NB4 (cell line): ENCODE measurements at places on chromosomes 1 and 21.

DNA sequence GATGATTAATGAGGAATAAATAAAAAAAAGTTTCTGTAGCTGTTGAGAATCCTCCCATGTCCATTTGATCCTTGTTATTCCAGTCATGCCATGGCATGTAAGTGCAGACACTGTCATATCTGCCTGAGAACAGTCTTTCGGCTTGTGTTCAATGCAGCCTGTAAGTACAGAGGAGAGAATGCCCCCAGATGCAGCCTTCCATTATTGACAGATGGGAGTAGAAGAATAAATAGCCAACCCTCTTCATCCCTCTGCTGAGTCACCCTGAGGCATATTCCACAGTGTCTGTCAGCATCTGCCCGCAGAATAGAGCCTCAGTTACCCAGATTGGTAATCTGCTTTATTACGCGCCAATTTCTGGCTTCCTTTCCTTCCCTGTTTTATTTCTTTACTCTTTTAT is 139.4 kb downstream of the LRRC7 start:
- DNase-seq: no peak

DNA sequence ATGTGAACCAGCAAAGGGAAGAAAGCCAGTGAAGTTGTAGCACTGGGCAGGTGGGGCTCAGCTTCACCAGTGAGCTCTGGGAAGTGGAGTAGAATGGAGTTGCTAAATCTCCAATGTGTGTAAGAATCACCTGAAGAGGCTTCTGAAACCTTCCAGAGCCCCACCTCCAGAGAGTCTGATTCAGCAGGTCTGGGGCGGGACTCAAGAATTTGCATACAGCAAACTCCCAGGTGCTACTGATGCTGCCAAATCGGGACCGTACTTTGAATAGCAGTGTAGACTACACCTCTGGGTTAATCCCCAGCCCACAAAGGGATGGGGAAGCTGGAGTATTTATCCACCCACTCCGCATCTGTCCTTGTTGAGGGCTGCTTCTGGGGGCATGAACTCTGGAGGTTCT is 154.3 kb downstream of the IGSF21 start:
- DNase-seq: no peak

- no peak for DNase-seq
Observed at GRCh38 chr1:33342041-33342723, 21.3 kb upstream of the A3GALT2 start.

DNA sequence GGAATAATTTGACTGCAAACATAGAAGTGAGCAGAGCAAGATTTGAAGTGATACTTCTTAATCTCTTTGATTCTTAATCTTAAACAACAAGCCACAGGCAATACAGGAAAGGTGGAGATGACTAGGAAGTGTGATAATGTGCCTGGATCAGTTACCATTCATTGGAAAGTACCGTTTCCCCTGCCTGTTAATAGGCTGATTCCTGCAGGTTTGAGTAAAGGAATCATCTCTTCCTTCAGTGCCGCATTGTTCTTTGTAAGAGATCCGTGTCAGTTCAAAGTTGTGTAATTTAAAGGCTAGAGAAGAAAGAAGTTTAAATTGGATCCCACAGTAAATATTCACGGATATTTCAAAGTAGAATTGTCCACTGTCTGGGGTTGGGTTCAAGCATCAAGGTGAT is 43.5 kb upstream of the BCL10 start:
- DNase-seq: no peak

- DNase-seq: no peak
Observed at GRCh38 chr21:34204481-34205439, 131.4 kb downstream of the MRPS6 start.

GRCh38 chr1:171140956-171141687 is 44.0 kb upstream of the FMO2 start:
- DNase-seq: no peak

- no peak for DNase-seq
Observed at GRCh38 chr1:93686504-93687250, 5.0 kb upstream of the BCAR3 start.

DNA sequence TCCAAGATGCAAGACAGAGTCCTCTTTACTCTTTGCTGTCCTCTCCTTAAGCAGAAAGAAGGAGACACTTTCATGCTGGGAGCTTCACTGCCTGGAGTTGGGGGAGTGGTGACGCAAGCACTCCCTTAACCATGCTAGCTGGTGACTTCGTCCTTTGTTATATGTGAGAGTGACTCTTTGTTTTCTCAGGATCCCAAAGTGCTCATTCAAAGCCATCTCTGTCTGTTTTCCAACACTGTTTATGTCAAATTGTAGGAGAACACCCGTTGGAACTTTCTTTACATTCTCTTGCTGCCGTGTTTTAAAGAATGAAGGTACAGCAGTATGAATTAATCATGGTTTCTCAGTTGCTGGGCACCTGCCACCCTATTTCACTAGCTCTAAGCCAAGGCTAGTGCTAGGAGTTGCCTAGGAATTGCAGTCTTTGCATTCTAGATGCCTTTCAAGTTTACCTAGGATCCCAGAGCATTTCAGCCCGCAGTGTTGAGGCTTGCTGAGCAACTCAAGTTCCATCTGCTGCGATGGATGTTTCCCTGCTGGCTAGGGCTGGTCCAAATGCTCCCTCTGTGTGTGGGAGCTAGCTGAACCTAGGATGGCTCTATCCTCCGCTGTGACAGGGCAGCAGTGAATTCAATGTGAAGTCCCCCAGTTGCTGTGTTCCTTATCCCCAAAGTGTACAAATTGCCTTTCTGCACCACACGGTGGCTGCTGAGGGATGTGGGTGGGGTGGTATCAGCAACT is 82.6 kb upstream of the GPR52 start:
- peak; percentile 3 for DNase-seq

DNA sequence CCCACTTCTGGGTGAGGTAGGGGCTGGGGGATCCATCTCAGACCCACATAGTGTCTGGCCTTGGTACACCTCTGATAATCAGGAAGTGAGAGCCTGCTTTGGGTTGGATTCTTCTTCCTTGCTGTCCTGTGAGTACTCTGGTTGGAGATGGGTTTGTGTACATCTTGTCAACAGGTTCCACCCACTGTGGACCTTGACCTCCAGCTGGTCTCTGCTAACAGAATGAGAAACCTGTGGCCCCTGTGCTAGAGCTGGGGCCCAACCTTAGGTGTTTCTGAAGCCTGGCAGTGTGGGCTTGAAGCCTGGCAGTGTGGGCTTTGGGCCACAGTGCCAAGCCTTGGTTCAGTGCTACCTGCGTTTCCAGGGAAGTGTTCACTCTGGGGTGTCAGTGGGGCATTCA is 2.6 kb downstream of the ZBTB48 start:
- no peak for DNase-seq

DNA sequence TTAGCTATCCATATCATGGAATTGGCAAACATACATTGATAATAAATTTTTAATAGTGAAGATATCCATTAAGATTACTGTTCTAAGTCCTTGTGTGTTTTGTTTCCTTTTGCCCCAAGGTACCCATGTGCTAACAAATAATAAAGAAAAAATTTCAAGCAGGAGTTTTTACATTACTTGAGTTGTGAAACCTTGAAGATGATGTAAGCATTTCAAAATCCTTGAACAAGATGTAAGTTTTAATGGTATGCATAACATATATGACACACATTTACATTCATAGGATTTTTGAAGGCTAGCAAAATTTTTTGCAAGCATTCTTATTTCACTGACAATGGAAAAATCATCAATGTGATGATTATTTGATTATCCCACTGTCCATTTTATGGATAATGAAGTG is 10.9 kb upstream of the ELAVL4 start:
- no peak for DNase-seq

- DNase-seq: no peak
Observed at GRCh38 chr1:31708324-31708723, 4.5 kb upstream of the COL16A1 start.
